ENCODE measurements at places on chromosomes 1 and 21. TPM values are rescaled to one million over a fixed set of nuclear protein-coding genes. Genes with fewer than 3 reads are reported as not detected.
A peak's percentile ranks its signal among the peaks of the same experiment; 100 is the strongest.

The TACSTD2 gene
- 489 TPM for total RNA-seq

GRCh38 chr1:32393832-32394140 is 455 bp downstream of the BSDC1 start:
- DNase-seq = no peak
- peak overlapping the region; percentile 71 for H3K4me3 ChIP-seq
- H3K36me3 ChIP-seq = peaks cover 11% of the 10 kb centered on the region
- peak overlapping the region; percentile 52 for H3K27ac ChIP-seq
- H3K27me3 ChIP-seq = no peaks in the 10 kb centered on the region

- no peaks in the 10 kb centered on the region for H3K36me3 ChIP-seq
- no peak overlapping the region for H3K4me3 ChIP-seq
- H3K27ac ChIP-seq = no peak overlapping the region
- no peak for DNase-seq
- no peaks in the 10 kb centered on the region for H3K4me1 ChIP-seq
- no peaks in the 10 kb centered on the region for H3K27me3 ChIP-seq
These were observed 94.7 kb downstream of the ATP1B1 start for GRCh38 chr1:169201084-169201619.

The CD34 gene
- not detected for total RNA-seq

The CELA2B gene
- total RNA-seq = not detected
